A549 treated with DMSO at 1 μM for 4 hours (cell line): ENCODE measurements at places on chromosomes 7 and 10. TPM values are rescaled to one million over a fixed set of nuclear protein-coding genes. Genes with fewer than 3 reads are reported as not detected.

TDRD1 gene
- not detected in 5 replicates for total RNA-seq

C10orf71 gene
- total RNA-seq = not detected in 5 replicates

NPTX2 gene
- 0.06 to 0.21 TPM (median 0.08 TPM) in 3 of 5 replicates, not detected in the others for total RNA-seq

CACNA2D1 gene
- 5.4 to 12.3 TPM (median 11.0 TPM) in 5 replicates for total RNA-seq

ALOX5 gene
- 0.13 to 0.66 TPM (median 0.28 TPM) in 5 replicates for total RNA-seq

PLAC9 gene
- 0.28 TPM in 1 of 5 replicates, not detected in the others for total RNA-seq

PTF1A gene
- total RNA-seq = not detected in 5 replicates

UCN3 gene
- not detected in 5 replicates for total RNA-seq

VIPR2 gene
- 0.02 TPM in 1 of 5 replicates, not detected in the others for total RNA-seq

TUBAL3 gene
- 0.30 to 0.52 TPM (median 0.33 TPM) in 5 replicates for total RNA-seq

ZMIZ2 gene
- 24.2 to 40.3 TPM (median 36.7 TPM) in 5 replicates for total RNA-seq

SLC26A4 gene
- 0.05 to 0.12 TPM (median 0.06 TPM) in 5 replicates for total RNA-seq

AKR1C4 gene
- total RNA-seq = 0.15 to 0.39 TPM (median 0.24 TPM) in 5 replicates

RASSF4 gene
- total RNA-seq = 1.2 to 1.7 TPM (median 1.5 TPM) in 5 replicates

TRDMT1 gene
- 2.8 to 5.1 TPM (median 4.1 TPM) in 5 replicates for total RNA-seq

HNRNPH3 gene
- total RNA-seq = 200 to 240 TPM (median 202 TPM) in 5 replicates

ARMH3 gene
- 11.9 to 12.7 TPM (median 12.6 TPM) in 5 replicates for total RNA-seq

RELN gene
- total RNA-seq = 0.03 to 0.13 TPM in 2 of 5 replicates, not detected in the others

NUTM2B gene
- total RNA-seq = 0.22 to 0.50 TPM (median 0.31 TPM) in 5 replicates

ASAH2 gene
- 0.80 to 3.3 TPM (median 1.3 TPM) in 5 replicates for total RNA-seq

HHEX gene
- total RNA-seq = 15.8 to 17.0 TPM (median 16.6 TPM) in 5 replicates

CFTR gene
- total RNA-seq = 0.31 TPM in 1 of 5 replicates, not detected in the others

MSS51 gene
- total RNA-seq = 0.36 to 0.74 TPM (median 0.44 TPM) in 5 replicates

SHH gene
- total RNA-seq = 1.1 to 2.2 TPM (median 2.1 TPM) in 5 replicates

HOXA6 gene
- 0.71 to 2.5 TPM (median 1.8 TPM) in 5 replicates for total RNA-seq

SPDYE2B gene
- 0.05 TPM in 1 of 5 replicates, not detected in the others for total RNA-seq

TEX36 gene
- total RNA-seq = not detected in 5 replicates

GDF10 gene
- total RNA-seq = 0.06 to 0.15 TPM (median 0.12 TPM) in 5 replicates

SEMA3A gene
- total RNA-seq = 6.3 to 8.3 TPM (median 7.9 TPM) in 5 replicates

IDI1 gene
- total RNA-seq = 27.4 to 37.0 TPM (median 28.0 TPM) in 5 replicates

ABLIM1 gene
- 36.0 to 45.6 TPM (median 41.9 TPM) in 5 replicates for total RNA-seq

TMEM139 gene
- 0.57 to 1.8 TPM (median 0.81 TPM) in 5 replicates for total RNA-seq

ACHE gene
- 1.4 to 2.5 TPM (median 1.8 TPM) in 5 replicates for total RNA-seq

MYL7 gene
- total RNA-seq = not detected in 5 replicates

ZNF25 gene
- total RNA-seq = 1.2 to 2.7 TPM (median 1.9 TPM) in 5 replicates

VENTX gene
- total RNA-seq = 0.03 TPM in 1 of 5 replicates, not detected in the others

MALSU1 gene
- total RNA-seq = 63.5 to 84.8 TPM (median 83.1 TPM) in 5 replicates

PRSS2 gene
- not detected in 5 replicates for total RNA-seq

NRP1 gene
- 82.5 to 109 TPM (median 106 TPM) in 5 replicates for total RNA-seq

PLEKHA8 gene
- total RNA-seq = 4.7 to 7.6 TPM (median 6.7 TPM) in 5 replicates

IKZF1 gene
- not detected in 5 replicates for total RNA-seq

JAKMIP3 gene
- 1.6 to 2.0 TPM (median 1.9 TPM) in 5 replicates for total RNA-seq

NEUROD6 gene
- not detected in 5 replicates for total RNA-seq

HOXA1 gene
- total RNA-seq = 2.3 to 4.4 TPM (median 3.6 TPM) in 5 replicates
